ENCODE measurements at places on chromosomes 4 and X.
A peak's percentile ranks its signal among the peaks of the same experiment; 100 is the strongest.

- DNase-seq: no peak
Measured at GRCh38 chr4:7018281-7018680, 24.9 kb upstream of the TADA2B start.

GRCh38 chr4:114435116-114435515 is 163.5 kb upstream of the UGT8 start:
- no peak for DNase-seq

DNA sequence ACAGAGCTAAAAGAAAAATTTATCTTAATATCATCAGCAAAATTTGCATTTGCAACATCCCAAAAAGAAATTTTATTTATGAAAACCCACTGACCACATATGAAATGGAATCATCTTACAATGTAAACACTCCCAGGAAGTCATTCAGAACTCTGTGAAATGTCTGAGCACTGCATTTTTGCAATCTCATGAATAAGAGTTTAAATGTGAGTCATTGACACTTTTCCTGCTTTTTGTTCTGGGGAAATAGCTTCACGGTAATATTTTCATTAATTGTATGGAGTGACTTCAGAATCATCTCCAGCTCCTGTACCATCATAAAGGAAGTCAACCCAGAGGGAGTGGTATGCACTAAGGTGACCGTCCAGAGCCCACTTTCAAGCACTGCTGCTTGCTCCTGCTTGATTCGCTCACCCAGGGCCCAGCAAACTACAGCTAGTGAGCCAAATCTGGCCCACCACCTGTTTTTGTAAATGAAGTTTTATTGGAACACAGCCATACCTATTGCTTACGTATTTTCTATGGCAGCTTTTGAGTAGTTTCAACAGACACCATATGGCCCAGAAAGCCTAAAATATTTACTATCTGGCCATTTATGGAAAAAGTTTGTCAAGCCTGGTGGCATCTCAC is 17.2 kb downstream of the EDNRA start:
- DNase-seq: no peak

DNA sequence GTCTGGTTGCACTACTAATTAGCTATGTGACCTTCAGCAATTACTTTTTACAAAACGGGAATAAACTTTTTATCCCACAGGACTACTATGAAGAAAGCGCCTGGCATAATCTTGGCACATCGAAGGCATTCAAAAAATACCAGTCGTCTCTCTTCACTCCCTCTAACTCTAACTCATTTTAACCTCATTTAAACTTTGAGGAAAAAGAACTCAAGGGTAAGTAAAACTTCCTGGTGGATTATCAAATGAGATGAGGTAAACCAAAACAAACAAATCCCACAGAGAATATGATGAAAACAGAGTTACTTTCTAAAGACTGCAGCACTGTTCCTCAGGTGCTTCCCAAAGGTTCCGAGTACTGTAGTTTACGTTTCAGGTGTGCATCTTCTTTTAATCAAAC is 66.9 kb downstream of the SH3RF1 start:
- DNase-seq: no peak

- no peak for DNase-seq
Measured at GRCh38 chr4:118398226-118399090, 45.7 kb upstream of the PRSS12 start.

- peak; percentile 10 for DNase-seq
Measured at GRCh38 chr4:25370242-25370641, 6.8 kb upstream of the ANAPC4 start.

DNA sequence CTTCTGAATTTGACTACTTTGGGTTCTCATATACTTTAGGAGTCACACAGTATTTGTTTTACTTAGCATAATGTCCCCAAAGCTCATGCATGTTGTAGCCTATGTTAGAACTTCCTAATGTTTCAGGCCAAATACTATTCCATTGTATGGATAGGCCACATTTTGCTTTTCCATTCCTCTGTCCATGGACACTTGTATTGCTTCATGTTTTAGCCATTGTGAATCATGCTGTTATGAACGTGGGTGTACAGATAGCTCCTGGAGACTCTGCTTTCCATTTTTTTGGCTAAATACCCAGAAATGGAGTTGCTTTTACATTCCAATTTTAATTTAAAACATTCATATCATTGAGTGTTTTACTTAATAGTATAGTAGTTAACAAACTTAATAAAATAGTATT is 54.5 kb downstream of the HTT start:
- no peak for DNase-seq

- DNase-seq: peak; percentile 27
Measured at GRCh38 chrX:136711147-136711546, 63.2 kb downstream of the CD40LG start.

GRCh38 chrX:40875476-40875875 is 140.1 kb upstream of the MED14 start:
- no peak for DNase-seq

DNA sequence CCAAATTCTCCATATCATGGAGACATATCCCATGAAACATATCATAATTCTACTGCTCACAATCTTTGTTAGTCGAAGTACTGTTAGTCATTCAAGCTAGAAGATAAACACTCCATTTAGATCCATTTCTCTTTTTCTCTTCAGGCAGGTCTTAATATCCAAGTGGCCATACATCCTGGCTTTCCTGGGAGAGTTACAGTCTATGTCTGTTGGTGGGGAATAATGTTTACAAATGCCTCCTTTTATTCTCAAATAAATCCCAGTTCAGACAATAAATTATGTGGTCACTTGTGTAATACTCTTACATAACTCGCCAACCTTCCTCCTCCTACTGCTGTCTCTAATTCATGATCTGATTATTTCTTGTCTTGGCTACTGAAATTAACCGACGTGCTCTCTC is 82.1 kb downstream of the VCX3B start:
- DNase-seq: no peak

DNA sequence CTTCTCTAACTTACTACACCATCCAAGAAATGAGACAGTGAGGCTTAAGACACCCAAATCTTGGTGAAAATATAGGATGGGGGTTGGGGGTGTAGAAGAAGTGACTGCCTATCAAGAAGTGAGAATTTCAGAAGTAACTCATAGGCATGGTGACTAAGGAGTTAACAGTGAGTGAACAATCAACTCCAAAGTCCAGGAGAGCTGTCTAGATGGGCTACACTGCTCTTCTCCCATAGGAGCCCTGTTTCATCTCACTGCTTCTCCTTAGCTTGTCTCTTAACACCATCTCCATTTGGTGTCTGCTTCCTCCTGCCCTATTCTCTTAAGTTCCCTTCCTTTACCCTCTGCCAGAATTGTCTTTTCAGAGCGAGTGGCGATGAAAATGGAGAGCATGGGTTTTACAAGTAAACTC is 22.7 kb downstream of the FABP2 start:
- DNase-seq: no peak

DNA sequence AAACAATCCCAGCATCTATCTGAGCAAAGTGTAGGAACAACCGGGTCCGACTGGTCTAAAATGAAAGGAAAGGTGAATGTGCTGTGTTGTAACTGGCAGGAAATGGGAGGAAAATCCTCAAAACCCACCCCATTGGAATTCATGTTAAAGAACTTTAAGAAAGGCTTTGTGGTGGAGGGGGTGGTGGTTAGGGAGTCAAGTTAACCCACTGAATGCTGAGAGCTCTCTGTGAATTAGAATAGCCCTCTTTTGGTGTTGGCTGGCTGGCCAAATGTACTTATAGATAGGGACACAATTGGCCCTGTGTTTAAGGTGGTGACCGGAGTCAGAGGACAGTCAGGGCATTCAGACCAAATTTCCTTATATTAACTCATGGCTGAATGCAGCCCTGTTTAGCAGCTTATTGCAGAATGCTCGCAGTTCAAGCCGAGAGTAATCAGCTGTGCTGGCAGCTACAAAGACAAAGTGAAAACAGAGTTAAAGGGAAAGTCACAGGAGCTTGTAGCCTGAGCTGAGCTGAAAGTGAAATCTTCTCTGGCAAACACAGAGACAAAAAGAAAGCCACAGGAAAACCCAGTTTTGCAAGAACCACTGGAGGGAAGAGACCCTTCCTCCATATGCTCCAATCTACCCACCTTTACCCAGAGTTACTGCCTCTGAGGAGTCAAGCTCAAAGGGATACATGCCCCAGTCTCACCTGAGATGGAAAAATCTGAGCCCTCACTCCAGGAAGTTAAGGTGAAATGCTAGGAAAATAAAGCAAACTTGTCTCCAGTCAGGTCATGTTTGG is 38.5 kb upstream of the UGT2B7 start:
- peak; percentile 80 for DNase-seq

DNA sequence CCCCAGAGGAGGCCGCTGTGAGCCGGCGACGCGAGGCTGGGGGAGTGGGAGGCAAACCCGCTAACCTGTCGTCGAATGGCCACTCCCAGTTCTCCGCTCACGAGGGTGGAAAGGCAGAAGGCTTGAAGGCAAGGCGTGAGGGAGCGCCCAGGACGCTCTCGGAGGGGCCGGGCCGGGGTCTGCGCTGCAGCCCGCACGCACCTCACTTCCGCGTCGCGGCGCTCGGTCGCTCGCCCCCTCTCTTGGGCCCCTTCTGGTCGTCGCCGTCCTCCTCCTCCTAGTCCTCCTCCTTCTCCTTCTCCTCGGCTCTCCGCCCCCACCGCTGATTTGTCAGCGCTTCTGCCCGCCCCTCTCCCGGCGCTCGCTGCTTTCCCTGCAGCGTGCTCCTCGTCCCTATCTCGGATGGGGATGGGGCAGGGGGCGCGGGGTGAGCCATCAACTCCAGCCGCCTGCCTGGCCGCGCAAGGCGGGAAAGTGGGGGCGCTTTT is at the start of gene SNCA:
SNCA (minus strand) TSS at position 265 of the 488 bp plus-strand sequence. CDS start 1,494 bp downstream, outside the sequence.
- peak; percentile 93 for DNase-seq

DNA sequence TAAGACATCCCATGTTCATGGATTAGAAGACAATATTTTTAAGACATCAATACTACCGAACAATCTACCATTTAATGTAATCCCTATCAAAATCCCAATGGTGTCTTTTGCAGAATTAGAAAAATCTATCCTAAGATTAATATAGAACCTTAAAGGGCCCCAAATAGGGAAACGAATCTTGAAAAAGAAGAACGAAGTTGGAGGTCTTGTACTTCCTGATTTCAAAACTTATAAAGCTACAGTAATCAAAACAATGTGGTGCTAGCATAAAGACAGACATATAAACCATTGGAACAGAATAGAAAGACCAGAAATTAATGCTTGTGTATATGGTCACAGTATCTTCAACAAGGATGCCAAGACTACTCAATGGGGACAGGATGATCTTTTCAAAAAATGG is 42.0 kb downstream of the CENPE start:
- no peak for DNase-seq

DNA sequence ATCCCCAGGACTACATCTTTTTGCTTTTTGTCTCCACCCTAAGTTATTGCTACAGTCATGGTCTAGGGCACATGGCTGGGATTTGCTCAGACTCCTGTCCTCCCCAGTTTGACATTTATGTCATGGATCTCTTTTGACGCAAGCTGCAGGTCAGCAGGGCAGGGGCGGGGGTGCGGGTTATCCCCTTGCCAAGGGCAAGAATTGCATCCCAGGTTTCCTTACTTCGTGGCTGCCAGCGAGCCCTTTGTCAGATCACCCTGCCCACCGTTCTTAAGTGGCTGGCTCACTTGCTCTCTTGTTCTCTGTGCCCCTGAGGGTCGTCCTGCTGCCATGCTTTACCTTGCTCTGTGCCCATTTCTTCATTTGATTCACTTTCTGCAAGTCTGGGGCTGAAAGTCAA is 21.1 kb upstream of the UBA1 start:
- DNase-seq: no peak

- no peak for DNase-seq
Measured at GRCh38 chr4:11342401-11342800, 86.3 kb downstream of the HS3ST1 start.

DNA sequence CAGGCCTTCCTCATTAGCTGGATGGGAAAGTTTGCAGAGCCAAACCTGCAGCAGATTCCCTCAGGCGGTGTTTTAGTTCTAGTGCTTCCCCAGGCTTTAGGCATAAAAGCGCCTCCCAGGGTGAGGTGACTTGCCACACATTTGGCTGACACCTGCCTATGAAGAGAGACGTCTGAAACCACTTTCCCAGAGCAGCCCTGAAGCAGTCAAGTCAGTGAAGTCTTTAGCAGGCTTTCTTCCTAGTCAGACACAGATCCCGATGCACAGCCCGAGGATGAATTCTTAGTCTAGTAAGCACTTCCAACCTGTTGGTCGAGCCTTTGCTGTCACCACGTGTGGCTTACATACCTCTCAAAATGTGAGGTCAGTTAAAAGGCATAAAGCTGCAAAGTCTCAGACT is 484.1 kb downstream of the SMARCA1 start:
- no peak for DNase-seq

- DNase-seq: no peak
Measured at GRCh38 chrX:38847903-38848230, 46.6 kb downstream of the MID1IP1 start.

DNA sequence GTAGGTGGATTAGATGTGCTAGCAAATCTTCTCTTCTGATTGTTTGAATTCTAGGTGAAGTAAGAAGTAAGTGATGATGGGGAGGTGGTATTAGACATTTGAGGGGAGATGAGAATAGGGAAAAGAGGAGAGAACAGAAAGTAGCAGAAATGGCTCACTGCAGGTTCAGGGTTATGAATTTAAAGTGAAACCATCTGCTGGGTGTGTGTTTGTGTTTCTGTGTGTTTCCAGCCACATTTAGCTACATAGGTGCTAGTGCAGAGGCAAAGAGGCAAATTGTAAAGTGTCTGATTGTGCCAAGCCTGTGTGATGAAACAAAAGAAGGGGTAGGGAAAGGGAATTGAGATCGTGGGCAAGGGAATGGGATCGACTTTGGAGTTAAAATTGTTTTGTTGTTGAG is 50.6 kb downstream of the ZFX start:
- DNase-seq: no peak

- DNase-seq: no peak
Measured at GRCh38 chr4:35739308-35739707, 505.0 kb downstream of the ARAP2 start.

- no peak for DNase-seq
Measured at GRCh38 chr4:85500110-85500867, 25.3 kb downstream of the ARHGAP24 start.

GRCh38 chrX:17564689-17565409 is 172.4 kb upstream of the SCML1 start:
- DNase-seq: no peak

- no peak for DNase-seq
Measured at GRCh38 chr4:112516066-112516470, at the start of gene NEUROG2. TSS of gene NEUROG2 (minus strand) at chr4:112516180. CDS start at chr4:112515475, 705 bp downstream.

All from GM23338 (cell line).